ENCODE measurements at places on chromosomes 5 and 9. TPM values are rescaled to one million over a fixed set of nuclear protein-coding genes. Genes with fewer than 3 reads are reported as not detected.

The MED27 gene
- polyA plus RNA-seq = 20.1 TPM

The TAF11L5 gene
- polyA plus RNA-seq = not detected

The NADK2 gene
- polyA plus RNA-seq = 59.8 TPM

The SLC9A3 gene
- polyA plus RNA-seq = 60.6 TPM

GRCh38 chr9:71285191-71285656 lies 163.8 kb upstream of the TRPM3 start:
- peak; percentile 67 for DNase-seq

The PLAC8L1 gene
- polyA plus RNA-seq = 2.4 TPM

DNA sequence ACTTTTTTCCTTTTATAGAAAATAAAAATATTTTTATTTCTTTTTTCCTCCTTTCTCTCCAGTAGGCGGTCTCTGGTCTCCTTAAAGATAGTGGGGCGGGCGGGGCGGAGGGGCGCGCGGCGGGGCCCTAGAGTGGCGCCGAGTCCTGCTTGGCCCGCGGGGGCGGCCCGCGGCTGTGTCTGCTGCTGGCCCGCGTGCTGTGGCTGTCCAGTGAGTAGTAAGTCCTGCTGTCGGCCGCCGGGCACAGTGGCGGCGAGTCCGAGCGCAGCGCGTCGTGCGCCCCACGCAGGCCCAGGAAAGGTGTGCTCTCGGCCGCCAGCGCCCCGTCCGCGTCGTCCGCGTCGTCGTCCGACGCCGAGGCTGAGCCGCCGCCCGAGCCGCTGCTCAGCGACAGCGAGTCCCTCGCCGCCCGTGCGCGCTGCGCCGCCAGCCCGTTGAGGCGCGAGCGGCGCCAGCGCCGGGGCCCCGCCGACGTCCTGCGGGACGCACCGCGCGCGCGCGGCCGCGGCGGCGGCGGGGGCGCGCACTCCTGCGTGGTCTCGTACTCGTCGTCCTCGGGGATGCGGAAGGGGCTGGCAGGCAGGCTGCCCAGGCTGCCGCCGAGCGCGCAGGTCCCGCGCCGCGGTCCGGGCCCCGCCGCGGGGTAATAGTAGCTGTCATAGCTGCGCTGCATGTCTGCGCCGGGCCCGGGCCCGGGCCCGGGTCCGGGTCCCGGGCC lies 52.3 kb downstream of the PSD2 start:
- peak; percentile 57 for DNase-seq

GRCh38 chr9:118281772-118282171 lies 577.6 kb downstream of the TLR4 start:
- no peak for DNase-seq

GRCh38 chr9:69916950-69917349 lies 96.3 kb downstream of the CFAP95 start:
- no peak for DNase-seq

DNA sequence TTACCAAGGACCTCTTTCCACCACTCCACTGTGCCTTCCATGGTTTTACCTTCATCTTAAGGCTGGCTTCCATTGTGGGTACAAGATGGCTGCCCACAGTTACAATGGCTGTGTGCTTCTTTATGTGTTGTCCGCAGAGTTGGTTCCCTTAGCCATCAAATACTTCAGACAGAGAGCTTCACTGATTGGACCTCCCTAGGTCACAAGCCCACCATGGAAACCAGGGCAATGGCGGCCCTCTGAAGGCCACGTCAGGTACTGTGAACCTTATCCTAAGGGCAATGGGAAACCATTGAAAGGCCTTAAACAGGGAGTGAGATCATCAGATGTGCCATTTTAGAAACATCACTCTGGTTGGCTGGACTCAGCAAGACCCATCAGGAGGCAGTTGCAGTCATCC lies 2.9 kb upstream of the ARHGEF39 start:
- no peak for DNase-seq

- DNase-seq = no peak
Measured at GRCh38 chr5:63164838-63165535, 586.4 kb downstream of the LRRC70 start.

DNA sequence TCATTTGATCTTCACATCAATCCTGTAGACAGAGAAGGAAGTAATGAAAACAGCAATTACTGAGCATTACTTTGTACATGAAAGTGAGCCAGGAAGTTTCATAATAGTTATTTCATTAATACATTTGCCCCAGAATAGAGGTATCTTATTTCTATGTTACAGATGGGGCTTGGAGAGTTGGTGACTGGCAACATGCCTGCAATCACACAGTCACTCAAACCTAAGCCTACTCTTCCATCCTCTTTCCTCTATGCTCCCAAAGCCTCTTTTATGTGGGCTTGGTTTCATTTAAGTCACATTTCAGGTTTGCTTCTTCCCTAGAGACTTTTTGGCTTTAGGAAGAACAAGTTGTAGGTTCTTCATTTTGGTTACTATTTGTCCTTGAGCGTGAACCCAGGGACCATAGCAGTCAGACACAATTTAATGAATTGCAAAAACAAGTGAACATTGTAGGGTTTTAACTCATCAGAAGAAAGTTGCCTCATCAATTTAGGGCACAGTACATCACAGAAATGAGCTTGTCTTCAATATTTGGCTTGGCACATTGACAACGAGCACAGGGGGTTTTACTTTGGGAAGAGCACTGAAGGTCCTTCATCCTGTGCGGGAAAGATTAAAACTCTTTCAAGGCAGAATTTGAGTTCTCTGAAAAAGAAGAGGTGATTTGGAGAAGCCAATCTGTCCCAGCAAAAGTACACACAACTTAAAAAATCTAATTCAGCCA lies 381.1 kb downstream of the TMEM38B start:
- no peak for DNase-seq

DNA sequence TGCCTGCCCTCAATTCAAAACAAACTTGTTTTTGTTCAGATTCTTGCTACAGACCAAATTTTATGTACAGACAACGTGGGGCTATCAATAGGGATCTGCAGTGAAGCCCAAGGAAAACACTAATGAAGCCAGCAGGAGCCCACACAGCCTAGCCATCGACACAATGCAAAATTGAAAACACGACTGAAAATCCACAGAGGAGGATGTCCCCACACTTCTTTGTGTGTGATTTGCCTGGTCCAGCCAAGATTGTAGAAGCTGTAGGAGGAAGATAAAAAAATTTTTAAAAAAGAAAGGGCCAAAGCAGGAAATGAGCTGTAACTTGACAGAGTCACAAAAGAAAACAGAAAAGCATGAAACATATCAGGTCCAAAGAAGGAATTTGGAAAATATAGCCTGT lies 34.8 kb downstream of the HTR4 start:
- DNase-seq = no peak

- no peak for DNase-seq
Measured at GRCh38 chr5:76388236-76388635, 14.8 kb upstream of the IQGAP2 start.

DNA sequence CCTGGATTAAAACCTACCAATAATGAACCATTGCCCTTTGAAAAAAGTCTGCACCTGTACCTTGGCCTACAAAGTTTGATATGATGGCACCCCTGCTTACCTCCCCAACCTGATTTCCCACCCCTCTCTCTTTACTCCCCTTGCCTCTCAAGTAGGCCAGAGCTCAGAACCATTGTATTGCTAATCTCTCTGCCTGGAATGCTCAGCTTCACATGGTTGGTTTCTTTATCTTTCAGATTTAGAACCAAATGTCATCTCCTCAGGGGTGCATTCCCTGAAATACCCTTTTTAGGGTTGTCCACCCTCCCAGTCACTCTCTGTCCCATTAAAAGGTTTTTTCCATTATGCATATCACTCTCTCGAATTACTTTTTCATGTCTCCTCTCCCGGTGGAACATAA lies 116.6 kb upstream of the VCAN start:
- no peak for DNase-seq

DNA sequence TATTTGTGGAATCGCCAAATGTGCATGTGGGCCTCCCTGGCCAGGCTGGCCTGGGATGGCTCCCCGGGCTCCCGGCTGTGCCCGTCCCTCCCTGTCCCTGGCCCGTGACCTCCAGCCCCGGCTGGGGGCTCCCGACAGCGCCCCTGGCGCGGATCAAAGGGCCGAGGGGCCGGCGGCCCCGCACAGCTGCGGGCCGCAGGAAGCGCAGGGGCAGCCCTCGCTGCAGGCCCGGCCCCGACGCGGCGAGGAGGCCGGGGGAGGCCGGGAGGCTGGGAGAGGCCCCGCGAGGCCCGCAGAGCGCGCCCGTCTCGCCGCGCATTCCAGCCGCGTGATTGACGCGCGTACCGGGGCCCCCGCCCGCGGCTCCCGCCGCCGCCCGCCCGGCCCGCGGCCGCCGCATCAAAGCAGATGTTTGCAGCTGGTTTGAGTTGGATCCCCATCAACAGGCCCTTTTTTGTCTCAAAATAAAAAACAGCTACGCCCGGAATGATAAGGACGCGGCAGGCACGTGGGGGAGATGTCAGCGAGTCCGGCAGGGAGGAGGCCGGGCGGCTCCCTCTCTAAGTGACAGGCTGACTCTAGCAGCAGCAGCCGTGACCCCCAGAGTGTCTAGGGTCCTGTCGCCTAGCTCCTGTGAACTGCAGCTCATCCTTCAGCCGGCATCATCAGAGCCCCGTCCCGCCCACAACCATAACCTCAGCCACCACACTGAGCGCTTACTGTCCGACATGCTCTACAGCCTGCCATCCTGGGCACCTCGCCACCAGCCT lies 69.4 kb downstream of the LMX1B start:
- DNase-seq = no peak

DNA sequence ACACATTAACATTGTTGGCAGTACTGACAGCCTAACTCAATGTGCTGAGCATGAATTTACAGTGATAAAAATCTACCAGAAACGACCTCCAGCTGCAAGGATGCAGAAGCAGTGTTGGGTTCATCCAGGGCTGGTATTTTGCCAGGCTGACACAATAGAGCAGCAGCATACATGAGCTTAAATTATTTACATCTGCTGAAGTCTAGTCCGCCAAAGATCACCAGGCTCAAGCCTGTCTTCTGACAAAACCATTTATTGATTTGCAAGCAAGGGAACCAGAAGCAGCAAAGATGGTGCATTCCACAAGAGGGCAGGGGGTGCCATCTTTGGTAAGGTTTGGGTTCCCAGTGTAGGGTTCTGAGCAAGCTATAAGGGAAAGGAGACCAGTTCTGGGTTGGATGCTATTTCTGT lies 8.7 kb upstream of the C5orf34 start:
- no peak for DNase-seq

DNA sequence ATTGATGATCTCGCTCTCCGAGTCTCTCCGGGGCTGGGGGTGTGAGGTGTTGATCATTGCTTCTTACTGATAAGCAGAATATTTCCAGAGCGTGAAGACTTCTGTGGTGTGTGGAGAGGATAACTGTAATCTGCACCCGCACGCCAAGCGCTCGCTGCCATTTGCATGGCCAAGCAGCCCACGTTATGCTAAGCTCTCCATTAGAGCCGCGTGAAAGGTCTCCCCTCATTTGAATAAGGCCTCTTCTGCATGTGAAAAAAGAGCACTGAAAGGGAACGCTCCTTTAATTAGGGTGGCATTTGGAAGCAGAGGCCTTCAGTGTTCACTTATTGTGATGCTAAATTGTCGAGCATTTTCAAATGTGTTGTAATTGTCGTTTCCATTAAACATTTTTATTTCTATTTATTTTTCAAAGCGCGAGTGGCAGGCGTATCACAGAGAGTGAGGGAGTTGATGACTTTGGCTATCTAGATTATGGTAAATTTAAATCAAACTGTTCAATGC lies 163.6 kb upstream of the IRX2 start:
- no peak for DNase-seq

DNA sequence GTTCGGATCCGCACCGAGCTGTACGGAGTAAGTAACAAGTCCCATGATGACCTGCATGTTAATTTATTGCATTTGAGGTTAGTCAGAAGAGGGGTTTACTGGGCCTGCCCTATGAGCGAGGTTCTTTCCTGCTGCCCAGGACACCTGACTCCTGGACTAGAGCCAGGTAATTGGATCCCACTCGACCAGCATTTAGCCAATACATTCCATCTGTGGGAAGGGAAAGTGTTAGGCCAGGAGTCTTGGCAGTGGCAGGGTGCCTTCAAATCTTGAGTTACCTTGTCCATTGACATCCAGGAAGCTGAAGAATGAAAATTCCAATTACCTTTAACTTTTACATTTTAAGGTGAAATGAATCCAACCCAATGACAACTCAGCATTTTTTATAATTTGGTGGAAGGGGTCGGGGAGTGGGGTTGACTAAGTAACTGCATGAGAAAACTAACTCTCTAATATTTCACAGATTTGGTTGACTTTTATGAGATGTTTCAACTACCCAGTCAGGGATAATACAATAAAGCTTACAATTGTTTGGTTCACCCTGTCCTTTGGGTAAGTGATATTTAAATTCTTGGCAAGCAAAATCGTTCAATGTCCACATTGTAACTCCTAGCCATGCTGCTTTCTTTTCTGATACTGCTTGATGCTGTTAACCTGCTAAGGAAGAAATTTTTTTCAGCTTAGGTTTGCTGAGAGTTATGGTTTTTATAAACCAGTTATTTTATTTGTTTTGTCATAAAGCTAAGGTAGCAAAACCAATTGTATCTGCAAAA lies 111.6 kb upstream of the IQGAP2 start:
- DNase-seq = peak; percentile 46
